Activated T-helper 1 cell treated with anti-CD3 and anti-CD28 coated beads, Interleukin-12 subunit alpha, Interleukin-12 subunit beta, Interleukin-2, Interleukin-4 antibody, amounts not matched to agents 30 ng/mL and 10 ng/mL and 1 ng/mL, durations not matched to agents 14 hours and 24 hours and 36 hours (primary cell): ENCODE measurements at places on chromosomes 6 and 20.

DNA sequence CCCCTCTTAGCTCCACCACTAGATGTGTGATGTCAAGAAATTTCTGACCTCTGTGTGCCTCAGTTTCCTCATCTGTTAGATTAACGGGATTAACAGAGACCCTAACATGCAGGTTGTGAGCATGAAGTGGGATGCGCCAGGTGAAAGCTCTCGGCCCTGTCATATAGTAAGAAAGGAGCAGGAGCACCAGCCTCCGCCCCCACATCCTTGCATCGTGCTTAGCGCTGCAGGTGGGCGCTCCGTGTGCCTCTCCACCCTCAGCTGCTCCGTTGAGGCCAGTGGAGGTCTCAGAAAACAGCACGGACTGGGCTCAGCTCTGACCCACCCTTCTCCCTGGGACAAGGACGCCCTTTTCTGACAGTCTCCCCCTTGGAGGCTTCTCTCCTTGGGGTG lies 63.4 kb downstream of the TCP11 start:
- H3K4me3 ChIP-seq, result no peak overlapping the region
- no peak overlapping the region for H3K27ac ChIP-seq
- no peaks in the 10 kb centered on the region for H3K36me3 ChIP-seq
- H3K27me3 ChIP-seq, result no peaks in the 10 kb centered on the region

DNA sequence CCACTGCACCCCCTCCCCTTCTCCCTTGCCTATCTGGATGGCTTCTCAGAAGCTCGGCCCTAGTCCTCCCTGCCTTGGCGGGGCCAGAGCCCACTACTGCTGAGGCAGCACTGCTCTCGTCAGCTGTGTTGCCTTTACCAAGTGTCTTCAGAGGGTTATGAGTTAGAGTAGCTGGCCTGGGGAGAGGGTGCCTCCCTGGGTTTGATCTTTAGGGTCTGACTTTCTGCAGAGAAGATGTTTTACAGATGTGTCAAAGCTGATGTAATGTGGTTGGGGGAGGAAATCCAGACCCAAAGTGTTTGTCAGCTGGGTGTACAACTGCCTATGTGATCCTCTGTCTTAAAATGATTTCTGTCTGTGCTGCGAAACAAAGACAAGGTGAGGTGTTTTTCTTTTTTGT lies 30.4 kb upstream of the PI16 start:
- H3K4me3 ChIP-seq, result no peak overlapping the region
- H3K4me1 ChIP-seq, result peaks cover 46% of the 10 kb centered on the region
- H3K27ac ChIP-seq, result peak overlapping the region; percentile 50
- no peak for DNase-seq

DNA sequence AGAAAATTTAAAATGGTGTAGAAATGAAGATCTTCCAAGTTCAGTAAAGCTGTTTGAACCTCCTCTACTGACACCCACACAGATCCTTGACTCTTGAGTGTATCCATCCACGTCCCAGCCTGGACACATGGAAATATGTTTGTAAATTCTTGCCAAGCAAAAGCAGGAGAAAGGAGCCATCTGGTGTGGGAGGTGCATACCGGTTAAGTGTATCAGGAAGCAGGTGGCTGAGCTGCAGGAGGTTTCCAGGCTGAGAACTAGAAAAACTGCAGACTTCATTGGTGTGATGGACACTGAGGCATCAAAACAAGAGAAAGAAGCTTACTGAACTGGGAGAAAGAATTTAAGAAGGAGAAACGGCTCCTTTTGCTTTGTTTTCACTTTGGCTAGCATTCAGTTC lies 229.9 kb upstream of the GRIK2 start:
- H3K27ac ChIP-seq, result no peak overlapping the region
- no peak for DNase-seq
- no peaks in the 10 kb centered on the region for H3K4me1 ChIP-seq
- H3K27me3 ChIP-seq, result no peaks in the 10 kb centered on the region
- H3K4me3 ChIP-seq, result no peak overlapping the region

GRCh38 chr20:61257611-61258010 lies 5.5 kb downstream of the CDH4 start:
- H3K27ac ChIP-seq, result no peak overlapping the region
- H3K27me3 ChIP-seq, result peaks cover 22% of the 10 kb centered on the region
- H3K4me3 ChIP-seq, result no peak overlapping the region

DNA sequence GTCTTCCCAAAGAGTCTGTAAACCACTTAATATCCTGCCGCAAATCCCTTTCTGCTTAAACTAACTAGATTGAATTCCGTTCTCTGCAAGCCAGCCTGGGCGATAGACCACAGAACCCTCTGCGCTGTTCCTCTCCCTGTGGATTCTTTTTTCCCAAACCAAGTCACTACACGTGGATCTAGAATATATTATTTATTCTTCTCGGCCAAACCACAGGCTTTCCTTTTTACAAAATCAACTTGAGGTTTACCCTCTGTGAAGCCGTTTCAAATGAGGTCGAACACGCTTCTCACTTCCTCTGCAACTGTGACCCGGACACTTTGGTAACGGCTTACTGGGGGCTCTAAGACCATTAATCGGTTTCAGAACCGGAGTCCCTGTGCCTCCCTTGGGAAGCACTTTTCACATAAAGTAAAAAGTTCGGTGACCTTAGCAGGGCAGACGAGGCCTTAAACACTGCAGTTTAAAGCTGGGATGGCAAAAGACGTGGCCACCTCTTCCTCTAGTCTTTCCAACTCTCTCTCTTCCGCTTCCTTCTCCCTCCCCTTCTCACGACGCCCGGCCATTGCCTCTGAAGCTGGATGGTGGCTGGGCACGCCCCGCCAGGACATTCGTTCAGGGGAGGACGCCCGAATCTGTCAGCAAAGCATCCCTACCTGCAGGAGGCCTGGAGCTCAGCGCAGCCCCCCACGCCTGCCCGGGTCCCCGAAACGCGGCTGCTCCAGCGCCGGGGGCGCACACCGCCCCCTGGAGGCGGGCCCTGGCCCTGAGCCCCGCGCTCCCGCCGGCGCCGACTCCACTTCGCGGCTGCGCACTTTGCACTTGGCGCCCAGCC lies 55.0 kb upstream of the FOXC1 start:
- H3K36me3 ChIP-seq, result no peaks in the 10 kb centered on the region
- peak overlapping the region; percentile 87 for H3K4me3 ChIP-seq
- H3K4me1 ChIP-seq, result peaks cover 27% of the 10 kb centered on the region

DNA sequence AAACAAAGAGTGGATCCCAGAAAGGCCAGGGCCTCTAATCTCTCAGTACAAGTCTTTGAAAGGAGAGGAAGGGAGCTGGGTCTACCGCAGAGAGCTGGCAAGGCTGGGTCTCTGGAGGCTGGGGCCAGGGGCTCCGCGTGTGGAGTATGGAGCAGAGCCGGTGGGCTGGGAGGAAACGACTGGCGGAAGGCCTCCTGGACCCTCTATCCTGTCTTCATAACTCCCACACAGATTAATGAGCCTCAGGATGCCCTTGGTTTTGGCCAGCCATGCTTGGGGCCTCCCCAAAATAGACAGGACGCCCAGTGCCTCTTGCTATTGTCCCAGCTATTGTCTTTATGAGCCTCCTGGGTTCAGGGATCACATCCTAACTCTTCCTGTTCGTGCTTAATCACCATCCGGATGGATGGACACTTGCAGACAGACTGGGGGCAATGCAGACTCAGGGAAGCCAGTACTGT lies 306.4 kb downstream of the DHX35 start:
- no peaks in the 10 kb centered on the region for H3K4me1 ChIP-seq
- H3K4me3 ChIP-seq, result no peak overlapping the region

DNA sequence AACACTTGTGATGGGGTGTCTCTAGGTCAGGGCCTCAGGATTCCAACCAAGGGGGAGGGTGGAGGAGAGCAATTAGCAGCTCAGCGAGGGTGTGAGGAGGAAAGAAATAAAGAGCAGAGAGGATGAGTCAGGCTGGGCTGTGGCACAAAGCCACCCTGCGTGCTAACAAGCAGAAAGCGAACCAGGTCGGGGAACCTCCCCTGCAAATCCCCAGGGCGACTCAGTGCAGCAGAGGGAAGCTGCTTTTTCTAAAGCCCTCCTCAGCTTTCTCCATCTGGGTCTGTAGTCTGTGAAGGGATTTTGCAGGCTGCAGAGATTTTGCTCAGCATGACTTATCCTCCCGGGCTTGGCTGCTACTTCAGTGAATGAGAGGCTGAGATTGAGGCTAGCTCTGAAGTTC lies 6.6 kb upstream of the SPO11 start:
- no peak for DNase-seq
- H3K27me3 ChIP-seq, result peaks cover 36% of the 10 kb centered on the region
- H3K36me3 ChIP-seq, result no peaks in the 10 kb centered on the region

DNA sequence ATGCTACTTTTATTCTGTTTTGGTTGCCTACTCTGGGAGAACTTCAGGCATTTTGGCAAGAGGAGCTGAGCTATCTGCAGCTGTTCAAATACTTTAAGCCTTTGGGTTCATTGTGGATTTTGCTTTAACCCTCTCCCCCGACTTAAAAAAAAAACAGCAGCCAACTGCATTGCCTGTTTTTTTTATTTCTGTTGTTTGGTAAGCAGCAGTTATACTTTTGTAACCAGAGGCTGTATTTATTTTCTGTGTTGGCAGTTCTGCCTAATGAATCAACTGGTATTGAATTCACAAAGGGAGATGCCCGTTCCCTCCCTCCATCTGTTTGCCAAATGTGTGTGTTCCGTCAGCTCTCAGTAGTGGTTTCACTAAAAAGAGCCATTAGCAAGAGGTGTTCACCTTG lies 484.0 kb downstream of the UTRN start:
- no peaks in the 10 kb centered on the region for H3K27me3 ChIP-seq
- H3K36me3 ChIP-seq, result peaks cover 20% of the 10 kb centered on the region
- no peaks in the 10 kb centered on the region for H3K4me1 ChIP-seq
- H3K27ac ChIP-seq, result no peak overlapping the region
- DNase-seq, result no peak

DNA sequence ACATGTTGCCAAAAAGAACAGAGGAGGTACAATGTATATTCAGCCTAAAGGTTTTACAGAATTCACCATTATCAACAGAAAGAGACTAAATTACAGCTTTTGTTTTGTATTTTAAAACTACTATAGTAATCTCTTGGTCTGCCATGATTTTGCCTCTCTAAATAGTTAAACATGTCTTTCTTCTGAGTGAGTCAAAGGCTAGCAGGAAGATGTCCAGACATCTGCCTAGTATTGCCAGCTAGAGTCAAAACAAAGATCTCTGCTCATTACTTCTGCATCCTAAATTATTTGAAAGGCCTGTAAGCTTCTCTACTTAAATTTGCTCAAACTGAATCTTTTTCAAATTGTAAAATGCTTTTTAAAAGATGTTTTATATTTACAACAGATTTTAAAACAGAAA lies 8.8 kb downstream of the ASF1A start:
- DNase-seq, result no peak
- H3K27ac ChIP-seq, result no peak overlapping the region
- peaks cover 93% of the 10 kb centered on the region for H3K4me1 ChIP-seq
- H3K4me3 ChIP-seq, result no peak overlapping the region
- peaks cover 65% of the 10 kb centered on the region for H3K36me3 ChIP-seq
- no peaks in the 10 kb centered on the region for H3K27me3 ChIP-seq

GRCh38 chr6:26197636-26197932 lies 110.4 kb downstream of the HFE start:
- peak overlapping the region; percentile 95 for H3K27ac ChIP-seq
- no peaks in the 10 kb centered on the region for H3K27me3 ChIP-seq
- H3K4me3 ChIP-seq, result peak overlapping the region; percentile 92
- H3K4me1 ChIP-seq, result peaks cover 53% of the 10 kb centered on the region
- H3K36me3 ChIP-seq, result peaks cover 7% of the 10 kb centered on the region
- DNase-seq, result no peak
